ENCODE measurements at places on chromosomes 13 and 19. TPM values are rescaled to one million over a fixed set of nuclear protein-coding genes. Genes with fewer than 3 reads are reported as not detected.

Gene CD70
- total RNA-seq = 7.8 TPM

DNA sequence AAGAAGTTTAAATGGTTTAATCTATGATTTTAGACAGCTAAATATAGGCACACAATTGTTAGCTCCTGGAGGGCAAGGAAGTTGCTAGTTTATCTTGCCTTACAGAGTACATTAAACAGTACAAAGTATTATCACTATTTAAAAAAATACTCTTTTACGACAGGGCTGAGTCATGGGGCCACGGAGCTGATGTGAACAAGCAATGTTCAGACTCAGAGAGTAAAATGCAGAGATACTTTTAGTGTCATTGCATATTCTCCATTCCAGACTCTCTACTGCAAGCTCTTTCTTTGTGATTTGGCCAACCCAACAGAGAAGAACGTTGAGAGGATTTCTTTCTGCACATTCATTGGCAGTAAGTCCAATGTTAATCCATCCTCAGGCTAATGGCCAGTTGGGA lies 352.4 kb downstream of the SPRY2 start:
- no peak for DNase-seq

DNA sequence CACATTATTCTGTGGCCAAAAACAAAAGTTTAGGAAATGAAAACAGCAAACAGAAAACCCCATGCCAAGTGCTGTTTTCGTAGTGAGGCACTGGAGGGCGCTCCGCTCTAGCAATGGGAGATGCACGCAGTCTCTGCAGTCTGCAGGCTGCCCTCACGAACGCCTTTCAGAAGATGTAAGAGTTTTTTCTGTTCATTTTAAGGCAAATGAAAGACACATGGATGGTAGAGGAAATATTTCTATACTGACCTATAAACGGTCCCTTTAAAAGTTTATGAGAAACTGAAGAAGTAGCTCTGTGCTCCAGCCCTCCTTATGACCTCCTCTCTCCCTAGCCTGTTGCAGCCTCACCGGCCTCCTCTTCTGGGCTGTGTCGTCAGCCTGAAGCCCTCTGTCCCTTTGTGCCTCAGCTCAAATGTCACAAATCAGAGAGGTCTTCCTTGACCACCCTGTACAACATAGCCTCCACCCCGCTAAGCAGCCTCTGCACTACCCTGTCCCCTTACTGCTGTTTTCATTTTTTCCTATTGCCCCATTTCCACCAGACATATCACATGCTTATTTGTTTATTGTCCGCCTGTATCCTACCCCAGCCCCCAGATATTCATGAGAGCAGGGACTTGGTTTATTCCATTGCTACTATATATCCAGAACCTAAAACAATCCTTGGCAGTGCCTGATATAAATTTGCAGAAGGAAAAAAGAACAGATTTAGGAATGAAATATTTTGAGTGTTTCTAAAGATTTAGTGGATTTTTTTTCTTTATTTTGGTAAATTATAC lies 116.4 kb downstream of the TM9SF2 start:
- no peak for DNase-seq

DNA sequence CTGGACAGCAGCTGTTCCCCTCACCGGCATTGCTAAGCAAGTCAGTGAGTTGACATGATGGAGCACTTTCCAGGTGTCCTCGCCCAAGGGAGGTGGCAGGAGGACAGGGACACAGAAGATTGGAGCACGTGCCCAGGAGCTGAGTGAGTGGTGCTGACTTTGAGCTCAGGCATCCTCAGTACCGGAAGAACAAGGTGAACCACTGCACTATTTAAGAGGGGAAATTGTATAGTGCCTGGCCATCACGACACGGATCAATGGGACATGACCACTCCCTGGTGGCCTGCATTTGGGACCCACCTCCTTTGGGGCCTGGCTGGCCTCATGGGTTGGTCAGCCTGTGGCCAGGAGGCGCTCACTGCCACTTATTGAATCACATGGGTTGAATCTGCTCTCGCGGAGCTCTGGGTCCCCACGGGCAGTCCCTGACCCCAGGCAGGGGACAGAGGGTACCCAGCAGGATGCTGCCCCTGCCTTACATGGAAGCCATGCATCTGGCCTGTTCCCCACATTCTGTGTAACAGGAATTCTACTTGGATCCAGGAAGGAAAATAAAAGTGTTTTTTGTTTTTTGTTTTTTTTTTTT lies 206.9 kb upstream of the ZNF536 start:
- no peak for DNase-seq

Gene KIR3DL2
- not detected for total RNA-seq

DNA sequence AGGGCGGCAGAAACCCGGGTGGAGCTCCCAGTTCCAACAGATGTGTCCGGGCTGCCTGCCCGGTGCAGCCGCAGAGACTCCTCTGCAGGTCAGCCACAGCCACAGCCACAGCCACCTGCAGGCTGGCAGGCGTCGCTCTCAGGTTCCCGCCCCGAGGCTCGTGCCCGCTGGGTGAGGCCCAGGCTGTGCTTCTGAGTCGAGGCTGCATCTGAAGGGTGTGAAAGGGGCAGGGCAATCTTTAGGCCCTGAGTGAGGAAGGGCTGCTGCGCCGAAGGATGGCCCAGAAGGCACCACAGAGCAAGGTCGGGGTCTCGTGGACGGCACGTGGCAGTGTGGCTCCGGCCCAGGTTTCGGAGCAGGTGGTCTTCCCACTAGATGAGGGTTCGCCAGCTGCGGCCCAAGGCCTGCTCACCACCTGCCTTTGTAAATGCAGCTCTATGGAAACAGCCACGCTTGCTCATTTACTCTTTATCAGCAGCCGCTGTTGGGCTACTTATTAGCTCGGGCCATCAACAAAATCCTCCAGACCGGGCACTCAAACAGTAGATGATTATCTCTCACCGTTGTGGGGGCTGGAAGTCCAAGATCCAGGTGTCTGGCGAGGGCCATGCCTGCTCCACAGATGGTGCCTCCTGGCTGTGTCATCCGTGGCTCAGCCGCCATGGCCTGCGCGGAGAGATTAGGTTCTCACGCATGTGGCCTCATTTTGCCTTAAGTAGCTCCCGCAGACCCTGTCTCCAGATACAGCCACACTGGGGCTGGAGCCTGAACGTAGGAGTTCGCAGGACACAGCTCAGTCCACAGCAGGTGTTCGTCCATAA lies 40.3 kb upstream of the TFDP1 start:
- DNase-seq = no peak

GRCh38 chr19:367963-368629 lies 23.5 kb upstream of the MIER2 start:
- DNase-seq = no peak

- DNase-seq = no peak
Observed at GRCh38 chr19:17184371-17184841, 30.8 kb upstream of the USE1 start.

GRCh38 chr19:46844067-46844489 lies 6.6 kb downstream of the AP2S1 start:
- no peak for DNase-seq

DNA sequence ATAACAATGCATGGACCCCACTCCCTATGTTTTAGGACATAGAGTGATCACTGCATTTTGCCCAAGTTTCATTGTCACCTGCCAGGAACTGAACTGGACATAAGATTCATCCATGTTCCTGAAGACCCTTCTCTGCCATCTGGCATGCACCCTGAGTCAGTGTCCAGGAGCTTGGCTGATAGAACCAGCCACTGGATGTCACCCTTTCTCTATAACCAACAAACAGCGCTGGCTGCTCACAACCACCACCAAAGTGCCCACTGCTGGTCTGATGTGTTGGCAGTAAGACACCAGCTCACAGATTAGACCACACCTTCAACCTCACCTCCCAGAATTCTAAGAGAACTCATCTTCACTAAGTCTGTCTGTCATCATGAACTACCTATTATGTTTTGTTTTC lies 333.4 kb downstream of the ITGBL1 start:
- DNase-seq = no peak

Gene EXOC3L2
- total RNA-seq = 9.3 TPM

- no peak for DNase-seq
Observed at GRCh38 chr19:40797963-40798682, 868 bp upstream of the EGLN2 start.

- no peak for DNase-seq
Observed at GRCh38 chr19:33701565-33701964, 79.8 kb downstream of the CHST8 start.

Gene MAMSTR
- 0.29 TPM for total RNA-seq

Measured in glomerular endothelial cell (primary cell).